ENCODE measurements at places on chromosomes 13 and 19. TPM values are rescaled to one million over a fixed set of nuclear protein-coding genes. Genes with fewer than 3 reads are reported as not detected.

DNA sequence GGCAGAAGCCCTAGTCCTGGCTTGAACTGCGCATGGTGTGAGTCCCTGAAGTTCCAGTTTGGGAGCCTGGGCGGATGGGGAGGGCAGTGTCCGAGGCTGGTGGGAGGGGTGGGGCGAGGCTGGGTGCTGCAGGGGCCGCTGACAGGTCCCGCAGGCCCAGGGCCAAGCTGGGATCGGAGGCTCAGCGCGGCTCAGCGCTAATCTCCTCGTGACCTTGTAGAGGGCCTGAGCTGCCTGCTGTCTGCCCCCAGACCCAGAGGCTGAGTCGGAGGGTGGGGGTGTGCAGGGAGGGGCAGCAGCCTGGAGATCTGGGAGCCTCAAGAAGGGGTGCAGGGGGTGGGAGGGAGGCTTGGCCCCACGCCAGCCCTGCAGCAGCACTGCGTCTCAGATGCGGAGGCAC lies 3.0 kb downstream of the ATP1A3 start:
- DNase-seq, result no peak

DNA sequence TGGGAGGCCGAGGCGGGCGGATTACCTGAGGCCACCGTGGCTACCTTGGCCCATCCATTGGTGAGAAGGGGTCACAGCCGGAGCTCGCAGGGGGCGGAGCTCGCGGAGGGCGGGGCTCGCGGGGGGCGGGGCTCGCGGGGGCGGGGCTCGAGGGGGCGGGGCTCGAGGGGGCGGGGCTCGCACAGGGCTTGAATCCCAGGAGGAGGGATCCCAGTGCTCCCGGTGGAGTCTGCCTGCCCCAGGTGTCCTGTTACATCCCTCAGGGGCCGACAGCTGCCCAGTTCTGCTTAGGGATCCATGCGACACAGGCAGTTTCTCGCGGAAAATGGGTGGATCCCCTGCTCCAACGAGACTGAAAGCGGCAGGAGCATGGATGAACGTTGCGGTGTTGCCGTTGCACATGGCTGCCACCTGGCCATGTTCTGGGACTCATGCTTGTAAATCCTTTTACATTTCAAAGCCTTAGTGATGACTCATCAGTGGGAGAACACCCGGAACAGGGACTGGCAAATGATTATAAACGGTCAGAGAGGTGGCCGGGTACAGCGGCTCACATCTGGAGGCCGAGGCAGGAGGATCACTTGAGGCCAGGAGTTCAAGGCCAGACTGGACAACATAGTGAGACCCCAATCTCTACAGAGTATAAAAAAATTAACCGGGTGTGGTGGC lies 25.1 kb downstream of the TMPRSS9 start:
- DNase-seq, result no peak

GRCh38 chr13:107301724-107302374 lies 733.9 kb upstream of the ARGLU1 start:
- no peak for DNase-seq

- DNase-seq, result no peak
These were observed 58.5 kb downstream of the ARHGAP35 start for GRCh38 chr19:46919324-46919723.

NCR1 gene
- total RNA-seq, result 2.4 TPM

CRTC1 gene
- 16.2 TPM for total RNA-seq

MBD3L2 gene
- not detected for total RNA-seq
